ENCODE measurements at places on chromosomes 1 and 21. TPM values are rescaled to one million over a fixed set of nuclear protein-coding genes. Genes with fewer than 3 reads are reported as not detected.

S100A7A gene
- not detected for polyA plus RNA-seq

ASCL5 gene
- 0.23 TPM for polyA plus RNA-seq

LCE1C gene
- polyA plus RNA-seq, result not detected

SPRR2E gene
- not detected for polyA plus RNA-seq

DNA sequence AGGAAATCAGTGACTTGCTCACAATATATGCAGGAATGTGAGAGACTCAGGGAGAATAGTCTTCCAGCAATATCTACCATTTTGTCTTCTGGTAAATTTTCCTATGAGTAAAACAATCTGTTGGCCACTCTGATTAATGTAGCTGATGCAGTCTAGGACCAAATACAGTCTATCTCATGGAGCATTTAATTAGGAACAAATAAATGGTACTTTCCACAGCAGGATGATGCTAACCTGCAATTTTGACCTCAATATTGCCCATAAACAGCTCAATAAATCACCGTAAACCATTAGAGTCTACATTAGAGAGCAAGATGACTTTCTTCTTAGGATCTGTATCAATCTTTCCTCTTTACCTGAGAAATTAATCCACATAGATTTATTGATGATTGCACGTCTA lies 567.7 kb upstream of the B3GALT2 start:
- DNase-seq, result no peak

GRCh38 chr21:33075596-33076195 lies 5.8 kb downstream of the OLIG1 start:
- no peak for DNase-seq

GRCh38 chr1:168879896-168880734 lies 151.1 kb upstream of the DPT start:
- DNase-seq, result peak; percentile 73

- DNase-seq, result no peak
Observed at GRCh38 chr1:223745731-223746130, 33.4 kb downstream of the CAPN2 start.

DNA sequence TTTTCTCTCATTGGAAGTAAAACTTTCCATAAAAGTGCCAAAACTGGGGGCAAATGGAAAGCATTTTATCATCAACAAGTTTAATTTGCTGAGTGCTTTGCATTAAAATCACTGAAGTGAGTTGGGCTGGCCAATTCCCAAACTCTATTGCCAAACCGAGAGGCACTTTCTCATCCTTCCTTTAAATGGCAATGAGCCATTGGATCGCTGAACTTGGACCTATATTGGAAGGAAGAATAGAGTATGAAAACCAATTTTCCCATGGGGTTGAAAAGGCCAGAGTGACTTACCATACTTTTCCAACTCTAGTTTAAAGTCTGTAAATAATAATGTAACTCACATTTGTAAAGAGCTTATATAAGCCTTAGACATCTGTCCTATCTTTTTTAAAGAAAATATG lies 189.1 kb upstream of the C1orf87 start:
- no peak for DNase-seq

DNA sequence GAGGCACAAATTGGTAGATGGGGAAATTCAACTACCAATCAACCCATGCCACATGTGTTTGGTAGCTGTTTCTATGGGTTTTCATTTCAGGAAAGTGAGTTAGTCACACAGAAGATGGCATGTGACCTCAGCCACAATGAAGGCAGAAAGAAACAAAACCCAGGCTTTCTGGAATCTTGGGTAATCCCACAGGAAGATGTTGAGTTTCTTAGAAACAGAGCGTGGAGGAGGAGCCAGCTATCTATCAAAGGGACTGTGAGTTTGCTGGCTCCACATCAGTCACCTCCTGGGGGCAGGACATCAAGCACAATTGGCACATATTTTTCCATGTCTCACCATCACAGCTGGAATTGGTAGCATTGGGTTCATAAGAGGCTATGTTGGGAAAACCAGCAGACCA lies 188.9 kb upstream of the PLXNA2 start:
- no peak for DNase-seq

DNA sequence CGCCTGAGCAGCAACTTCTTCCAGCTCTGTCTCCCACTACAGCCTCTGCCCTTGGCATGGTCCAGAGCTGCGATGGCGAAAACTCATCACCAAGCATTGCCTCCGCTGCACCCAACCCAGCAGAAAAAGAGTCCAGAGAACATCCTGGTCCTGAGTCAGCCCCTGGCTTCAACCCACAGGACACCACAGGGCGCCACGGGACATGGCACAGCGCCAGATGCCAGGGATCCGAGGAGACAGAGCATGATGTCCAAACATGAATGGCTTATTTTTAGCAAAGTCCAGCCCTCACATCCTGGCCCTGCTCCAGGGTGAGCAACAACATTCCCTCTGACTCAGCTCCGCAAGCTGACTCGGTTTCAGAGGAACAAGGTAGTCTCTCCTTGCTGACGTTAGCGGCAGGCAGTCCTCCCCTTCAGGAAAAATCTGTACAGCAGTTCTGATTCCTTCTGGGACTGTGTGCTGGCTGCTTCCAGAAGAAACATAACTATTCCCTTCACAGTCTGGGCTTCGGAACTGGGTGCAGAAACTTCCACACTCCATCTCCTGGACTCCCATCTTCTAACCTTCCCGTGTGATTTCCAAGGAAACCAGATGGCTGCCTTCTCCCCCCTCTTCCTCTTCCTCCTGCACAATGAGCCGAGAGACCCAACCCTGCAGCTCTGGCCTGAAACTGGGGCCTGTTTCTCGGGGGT lies 131.3 kb downstream of the TOMM20 start:
- peak; percentile 91 for DNase-seq

DNA sequence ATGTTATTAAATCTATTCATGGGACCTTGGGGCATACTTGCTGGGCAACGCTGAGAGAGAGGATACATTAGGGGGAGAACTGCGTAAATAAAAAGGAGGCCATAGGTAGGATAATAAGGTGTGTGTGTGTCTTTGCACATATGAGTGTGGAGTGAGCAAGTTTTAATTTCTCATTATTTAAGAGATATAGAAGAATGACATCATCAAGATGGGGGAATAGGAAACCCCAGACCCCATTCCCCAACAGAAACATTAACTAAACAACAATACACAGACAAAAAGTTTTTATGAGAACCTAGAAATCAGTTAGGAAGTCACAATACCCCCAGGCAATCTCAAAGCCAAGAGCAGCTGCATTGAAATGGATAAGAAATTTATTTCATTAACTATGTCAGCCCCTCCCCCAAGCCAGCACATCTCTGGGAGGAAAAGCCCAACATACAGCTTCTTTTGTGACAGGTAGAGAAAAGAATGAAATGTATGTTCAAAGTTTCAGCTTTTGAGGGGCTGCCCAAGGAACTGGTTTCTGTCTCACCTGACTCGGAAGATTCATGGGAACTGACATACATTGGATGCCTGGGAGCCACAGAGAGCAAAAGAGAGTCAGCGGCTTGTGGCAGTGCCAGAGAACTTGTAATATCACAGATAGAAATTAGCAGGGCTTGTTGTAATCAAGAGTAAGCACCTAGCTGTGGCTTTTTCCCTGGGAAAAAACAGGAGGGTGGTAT lies 234.3 kb upstream of the NFIA start:
- DNase-seq, result no peak

MROH9 gene
- 0.64 TPM for polyA plus RNA-seq

DNA sequence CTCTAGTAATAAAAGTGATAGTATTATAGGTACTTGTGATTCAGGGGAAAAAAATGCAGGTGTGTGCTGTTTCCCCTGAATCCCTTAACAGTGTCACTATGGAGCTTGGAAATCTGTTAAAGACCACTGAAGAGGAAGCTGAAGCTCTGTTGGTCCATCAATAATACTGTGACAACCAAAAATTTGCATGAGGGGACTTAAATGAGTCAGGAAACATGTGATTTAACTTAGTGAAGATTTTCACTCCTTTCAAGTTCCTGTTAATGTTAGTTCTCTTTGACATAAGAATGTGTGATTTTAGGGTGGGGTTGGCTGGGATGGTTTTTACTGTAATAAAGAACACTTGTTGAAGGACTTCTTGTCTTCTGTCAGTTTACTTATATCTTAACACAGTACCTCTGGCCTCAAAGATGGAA lies 32.0 kb downstream of the VANGL2 start:
- no peak for DNase-seq

PLXNA2 gene
- 29.5 TPM for polyA plus RNA-seq

DNA sequence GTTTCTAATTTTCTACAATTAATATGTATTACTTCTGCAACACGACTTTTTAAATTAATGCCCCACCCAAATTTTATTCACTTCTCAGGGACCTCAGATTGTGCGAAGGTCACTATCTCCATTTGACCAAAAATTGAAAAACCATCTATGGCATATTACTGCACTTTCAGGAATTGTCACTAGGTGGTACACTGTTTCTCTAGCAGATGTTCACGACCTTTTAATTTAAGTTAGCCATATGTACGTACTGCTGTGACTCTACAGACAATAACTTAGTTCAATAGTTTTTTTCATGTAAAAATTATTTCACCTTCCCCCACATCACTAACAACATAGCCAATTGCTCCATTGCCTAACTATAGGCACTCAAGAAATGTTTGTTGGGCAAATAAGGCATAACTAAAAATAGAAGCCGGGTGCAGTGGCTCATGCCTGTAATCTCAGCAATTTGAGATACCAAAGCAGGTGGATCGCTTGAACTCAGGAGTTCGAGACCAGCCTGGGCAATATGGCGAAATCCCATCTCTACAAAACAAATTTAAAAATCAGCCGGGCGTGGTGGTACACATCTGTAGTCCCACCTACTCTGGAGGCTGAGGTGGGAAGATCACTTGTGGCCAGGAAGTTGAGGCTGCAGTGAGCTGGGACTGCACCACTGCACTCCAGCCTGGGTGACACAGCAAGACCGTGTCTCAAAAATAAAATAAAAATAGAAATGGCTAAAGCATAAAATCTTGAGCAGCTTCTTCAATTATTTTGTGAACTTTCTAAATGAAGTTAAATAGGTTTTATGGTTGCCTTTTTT lies 75.7 kb upstream of the PKN2 start:
- DNase-seq, result no peak

DNA sequence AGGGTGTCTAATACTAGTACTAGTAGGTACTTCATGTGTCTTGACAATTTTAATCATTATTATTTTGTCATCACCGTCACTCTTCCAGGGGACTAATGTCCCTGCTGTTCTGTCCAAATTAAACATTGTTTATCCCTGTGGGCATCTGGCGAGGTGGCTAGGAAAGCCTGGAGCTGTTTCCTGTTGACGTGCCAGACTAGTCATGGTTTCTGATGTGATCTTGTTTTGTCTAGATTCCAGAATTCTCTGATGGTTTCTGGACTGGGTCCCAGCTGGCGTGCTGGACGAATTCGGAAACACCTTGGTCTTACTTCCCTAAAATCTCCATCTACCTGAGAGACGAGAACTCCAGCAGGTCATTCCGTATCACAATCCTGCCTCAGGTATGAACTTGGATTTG lies 66.1 kb upstream of the FAM3B start:
- no peak for DNase-seq

DPH2 gene
- polyA plus RNA-seq, result 24.8 TPM

- peak; percentile 21 for DNase-seq
Observed at GRCh38 chr1:25430967-25431881, 527 bp downstream of the MACO1 start.

C1QA gene
- polyA plus RNA-seq, result 24.8 TPM

DMRTB1 gene
- not detected for polyA plus RNA-seq

DNA sequence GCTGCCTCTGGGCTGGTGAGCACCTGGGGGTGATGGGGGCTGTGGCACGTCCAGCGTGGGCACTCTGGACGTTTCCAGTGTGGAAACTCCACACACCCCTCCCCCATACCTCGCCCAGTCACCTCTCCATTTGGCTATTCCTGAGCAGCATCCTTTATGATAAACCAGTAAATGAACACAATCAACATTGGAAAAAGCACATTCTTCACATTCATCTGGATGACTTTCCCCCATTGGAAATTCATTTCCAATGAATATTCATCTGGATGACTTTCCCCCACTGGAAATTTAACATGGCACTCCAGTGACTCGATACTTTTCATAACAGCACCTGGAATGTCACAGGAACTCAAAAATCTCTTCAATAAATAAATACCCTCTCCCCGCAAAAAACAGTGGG lies 104.8 kb upstream of the KRTAP19-8 start:
- no peak for DNase-seq

DNA sequence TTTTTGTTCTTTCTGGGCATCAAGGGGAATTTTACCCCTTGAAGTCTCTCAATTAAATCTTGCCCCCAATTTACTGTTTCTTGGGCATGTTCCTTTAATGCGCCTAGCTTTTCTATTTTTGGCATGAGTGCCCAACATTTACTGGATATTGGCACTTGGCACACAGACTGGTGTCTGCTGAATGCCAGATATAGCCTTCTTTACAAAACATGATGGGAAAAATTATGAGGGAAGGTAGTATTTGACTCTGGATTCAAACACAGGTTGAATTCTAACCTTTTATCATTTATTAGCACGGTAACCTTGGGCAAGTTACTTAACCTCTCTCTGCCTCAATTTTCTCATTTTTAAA lies 88.3 kb upstream of the GPR52 start:
- no peak for DNase-seq

All from left lung (tissue), 14 donors.